ENCODE measurements at places on chromosomes 5 and 9.

- DNase-seq: no peak
Measured at GRCh38 chr5:59116231-59116865, 533.5 kb downstream of the RAB3C start.

DNA sequence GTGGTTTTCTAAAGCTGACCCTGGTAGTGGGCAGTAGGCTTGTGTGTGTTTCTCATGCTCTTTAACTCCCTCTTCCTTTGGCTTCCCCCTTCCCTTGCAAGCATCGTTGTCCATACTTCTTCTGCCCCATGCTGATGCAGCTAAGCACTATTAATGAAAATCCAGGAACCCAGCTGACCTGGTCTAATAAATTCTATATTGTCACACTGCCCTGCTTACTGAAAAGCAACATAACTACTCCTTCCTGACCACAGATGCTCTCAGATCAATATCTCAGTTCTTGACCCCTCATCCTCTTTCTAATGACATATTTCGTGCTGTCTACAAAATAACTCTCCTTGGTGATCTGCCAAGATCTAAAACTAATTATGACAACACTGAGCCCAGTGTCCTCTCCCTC, 405.5 kb downstream of the EFNA5 start:
- no peak for DNase-seq

DNA sequence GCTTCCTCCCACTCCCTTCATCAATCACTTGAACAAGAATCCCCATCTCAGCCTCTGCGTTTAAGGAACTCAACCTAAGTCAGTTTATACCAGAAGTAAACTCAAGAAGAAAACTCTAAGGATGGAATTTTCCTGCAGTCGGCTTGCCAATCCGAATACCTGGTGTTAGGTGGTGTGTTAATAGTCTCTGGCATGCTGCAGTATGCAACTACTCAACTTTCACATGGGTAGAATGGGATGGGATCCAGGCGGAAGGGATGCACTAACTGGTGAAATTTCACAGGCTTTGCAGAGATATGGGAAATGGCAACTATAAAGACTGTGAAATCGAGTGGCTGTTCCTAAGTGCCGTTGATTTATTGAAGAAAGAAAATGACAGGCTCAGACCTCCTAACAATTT, 560.6 kb downstream of the TLE1 start:
- DNase-seq: no peak

DNA sequence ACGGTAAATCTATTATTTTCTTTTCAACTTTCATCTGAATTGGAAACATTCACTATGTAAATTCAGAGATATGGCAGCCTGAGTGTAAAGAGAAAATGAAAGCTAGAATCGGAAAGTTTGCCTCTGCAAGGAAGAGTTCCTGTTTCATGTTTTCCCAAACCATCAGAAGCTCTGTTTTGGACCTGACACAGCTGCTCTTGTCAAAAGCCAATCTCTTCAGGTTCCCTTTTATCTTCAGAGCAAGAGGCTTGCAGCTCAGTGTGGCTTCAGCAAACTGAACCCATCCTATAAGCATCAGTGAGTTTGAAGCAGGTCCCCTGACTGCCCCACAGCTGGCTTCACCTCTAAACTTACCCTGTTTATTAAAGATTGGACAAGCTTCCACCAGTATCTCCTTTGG, 1099.7 kb downstream of the DTWD2 start:
- DNase-seq: no peak

DNA sequence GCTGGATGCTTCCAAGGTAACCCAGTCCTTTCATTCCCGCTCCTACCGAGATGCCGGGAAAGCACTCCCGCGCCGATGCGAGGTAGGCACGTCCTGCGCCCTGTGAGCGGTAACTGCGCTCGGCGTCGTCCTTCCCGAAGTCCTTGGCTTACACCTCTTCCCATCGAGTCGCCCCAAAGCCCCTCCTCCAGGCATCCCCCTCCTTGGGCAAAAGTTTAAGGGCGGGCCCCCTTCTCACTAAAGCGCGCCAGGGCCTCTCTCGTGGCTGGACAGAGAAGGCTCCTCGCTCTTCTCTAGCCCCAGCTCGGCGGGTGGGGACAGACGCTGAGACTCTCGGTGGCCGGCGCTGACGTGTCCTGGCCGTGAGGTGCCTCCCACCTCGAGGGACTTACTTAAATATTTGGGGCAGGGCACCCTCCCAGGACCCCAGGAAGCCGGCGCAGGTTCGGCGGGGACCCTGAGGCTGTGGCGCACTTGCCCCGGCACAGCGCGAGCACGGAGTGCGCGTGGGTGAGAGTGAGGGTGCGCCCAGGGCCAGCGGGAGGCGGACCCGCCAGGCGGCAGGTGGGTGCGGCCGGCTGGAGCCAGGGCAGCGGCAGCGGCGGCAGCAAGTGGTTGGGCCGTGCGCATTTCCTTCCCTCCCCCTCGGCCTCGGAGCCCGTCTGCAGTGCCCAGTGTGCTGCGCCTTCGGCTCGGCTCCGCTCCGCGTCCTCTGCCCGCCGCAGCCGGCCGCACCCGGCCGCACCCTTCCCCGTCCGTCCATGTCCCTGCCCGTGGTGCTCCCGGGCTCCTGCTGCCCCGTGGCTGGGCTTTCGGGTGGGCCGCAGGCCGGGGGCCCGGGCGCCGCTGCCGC, at the start of gene ENTREP1:
Gene ENTREP1 (plus strand): TSS at position 667 of the 853 bp plus-strand sequence. CDS start 95 bp downstream, at position 762.
- peak; percentile 38 for DNase-seq

- DNase-seq: no peak
Measured at GRCh38 chr9:5714501-5715401, 85.8 kb downstream of the RIC1 start.

GRCh38 chr9:6910032-6910431, 152.3 kb downstream of the KDM4C start:
- DNase-seq: no peak

DNA sequence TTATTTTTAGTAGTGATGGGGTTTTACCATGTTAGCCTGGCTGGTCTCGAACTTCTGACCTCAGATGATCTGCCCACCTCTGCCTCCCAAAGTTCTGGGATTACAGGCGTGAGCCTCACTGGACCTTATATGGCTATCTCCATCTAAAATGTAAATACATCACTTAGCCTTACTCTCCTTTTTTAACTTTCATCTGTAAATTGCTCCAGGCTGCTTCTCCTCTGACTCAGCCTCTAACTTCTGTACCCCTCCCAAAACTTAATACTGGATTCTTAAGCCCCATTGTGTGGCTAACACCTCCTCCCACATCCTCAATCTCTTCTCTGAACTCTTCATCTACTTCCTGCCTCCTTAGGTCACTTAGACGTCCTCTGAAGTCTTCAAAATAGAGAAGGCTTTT, 4.0 kb downstream of the SNX30 start:
- no peak for DNase-seq

- DNase-seq: no peak
Measured at GRCh38 chr9:8718121-8718725, 918.6 kb upstream of the DMAC1 start.

GRCh38 chr9:136769710-136770191, 5.4 kb upstream of the LCN15 start:
- no peak for DNase-seq

DNA sequence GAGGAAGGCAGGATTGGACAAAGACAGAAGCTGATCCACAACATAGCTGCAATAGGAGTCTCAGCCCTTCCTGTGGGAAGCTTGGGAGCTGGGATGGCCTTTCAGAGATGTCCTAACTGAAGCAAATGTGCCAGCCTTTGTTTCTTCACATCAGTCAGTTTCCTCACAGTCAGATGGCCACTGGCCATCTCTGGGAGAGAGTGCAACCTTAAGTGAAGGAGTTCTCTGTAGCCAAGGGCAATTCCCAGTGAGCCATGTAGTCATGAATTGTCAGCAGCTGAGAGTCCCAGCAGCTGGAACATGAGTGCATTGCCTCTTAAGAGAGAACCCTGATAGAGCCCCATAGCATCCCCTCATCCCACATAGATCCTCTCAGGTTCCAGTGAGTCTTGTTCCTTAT, 89.1 kb upstream of the LIFR start:
- DNase-seq: no peak

- DNase-seq: no peak
Measured at GRCh38 chr9:105667867-105668266, 5.6 kb downstream of the TAL2 start.

DNA sequence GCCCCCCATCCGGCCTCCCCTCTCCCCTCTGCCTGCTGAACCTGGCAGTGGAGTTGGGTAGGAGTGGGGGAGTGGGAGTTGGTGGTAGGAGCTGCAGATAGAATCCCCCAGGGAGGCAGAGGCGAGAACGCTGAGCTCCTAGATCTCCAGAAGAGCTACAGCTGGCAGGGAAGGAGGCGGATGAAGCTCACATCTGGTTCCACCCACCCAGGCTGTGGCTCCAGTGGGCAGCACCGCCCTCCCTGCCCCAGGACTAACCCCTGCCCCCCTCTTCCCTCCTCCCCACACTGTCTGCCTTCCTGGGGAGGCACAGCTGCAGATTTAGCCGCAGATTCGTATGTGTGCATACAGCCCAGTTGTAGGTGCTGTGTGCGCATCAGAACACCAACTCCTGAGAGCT, 34.2 kb downstream of the C9orf50 start:
- DNase-seq: no peak

GRCh38 chr5:75639535-75640311, 28.5 kb downstream of the ANKDD1B start:
- DNase-seq: no peak

GRCh38 chr5:17436350-17436749, 61.7 kb upstream of the TAF11L2 start:
- no peak for DNase-seq

DNA sequence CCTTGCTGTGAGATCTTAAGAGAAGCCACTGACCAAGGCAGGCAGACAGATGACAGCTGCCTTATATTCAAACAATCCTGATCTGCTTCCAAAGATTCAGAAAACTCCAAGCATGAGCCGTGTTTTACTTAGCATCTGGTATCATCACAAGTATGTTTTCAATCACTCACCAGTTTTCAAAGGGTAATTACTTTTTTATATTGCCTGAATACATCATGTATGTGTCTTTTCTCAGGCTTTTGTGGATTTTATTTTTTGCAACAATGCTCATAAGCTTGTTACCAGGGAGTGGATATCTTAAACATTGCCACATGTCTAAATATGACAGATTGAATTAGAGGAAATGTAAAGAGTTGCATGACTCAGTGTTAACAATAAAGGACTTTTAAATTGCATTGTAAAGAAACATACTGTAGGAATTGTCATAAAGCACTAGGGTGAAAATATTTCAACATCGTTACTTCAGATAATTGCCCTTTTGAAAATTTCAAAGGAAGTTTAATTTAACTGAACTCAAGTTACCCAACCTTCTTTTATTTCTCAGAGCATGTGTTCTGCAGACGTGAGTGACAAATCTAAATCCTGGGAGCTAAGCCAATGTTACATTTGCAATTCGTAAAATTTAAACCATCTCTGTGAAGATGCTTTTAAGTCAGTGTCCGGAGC, 326.1 kb downstream of the PLK2 start:
- no peak for DNase-seq

DNA sequence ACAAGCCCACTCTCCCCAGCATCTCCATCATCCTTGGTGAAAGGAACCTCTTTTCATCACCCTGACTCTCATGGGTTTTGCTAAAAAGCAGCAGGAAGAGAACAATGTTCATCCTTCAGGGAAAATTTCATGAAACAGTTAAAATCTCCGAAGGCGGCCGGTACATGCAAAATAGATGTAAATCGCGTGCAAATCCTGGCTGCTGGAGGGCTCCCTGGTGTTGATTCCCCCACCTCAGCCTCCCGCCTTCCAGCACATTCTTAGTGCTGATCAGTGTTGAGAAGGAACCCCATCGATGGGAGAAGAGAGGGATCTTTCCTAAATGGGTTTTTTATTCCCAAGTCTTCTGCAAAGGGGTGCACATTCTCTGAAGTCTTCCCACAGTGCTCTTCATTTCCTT, 8.7 kb upstream of the GFI1B start:
- no peak for DNase-seq

- DNase-seq: no peak
Measured at GRCh38 chr5:173496883-173497255, 119.6 kb downstream of the BOD1 start.

GRCh38 chr9:38417003-38417945, 7.0 kb downstream of the IGFBPL1 start:
- no peak for DNase-seq
